DMS53 (cell line): ENCODE measurements at places on chromosomes 1 and 21.

DNA sequence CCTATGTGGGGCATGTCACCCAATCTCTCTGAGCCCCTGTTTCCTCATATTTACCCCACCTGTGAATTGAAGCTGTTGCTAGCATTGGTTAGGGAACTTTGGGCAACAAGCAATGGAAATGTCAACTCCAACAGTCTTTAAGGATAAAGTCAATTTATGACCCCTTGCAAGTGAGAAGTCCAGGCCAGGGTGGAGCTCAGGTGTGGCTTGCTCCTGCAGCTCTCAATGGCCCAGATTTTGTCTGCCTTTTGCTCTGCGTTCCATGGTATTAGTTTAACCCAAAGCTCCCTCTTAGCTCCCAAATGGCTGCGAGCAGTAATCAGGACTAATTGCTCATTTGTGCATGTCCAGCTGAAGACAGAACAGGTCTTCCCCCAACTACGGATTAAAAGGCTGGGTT is 70.4 kb upstream of the ABCG1 start:
- DNase-seq: no peak

GRCh38 chr1:195851804-195852203 is 756.4 kb downstream of the KCNT2 start:
- no peak for DNase-seq

DNA sequence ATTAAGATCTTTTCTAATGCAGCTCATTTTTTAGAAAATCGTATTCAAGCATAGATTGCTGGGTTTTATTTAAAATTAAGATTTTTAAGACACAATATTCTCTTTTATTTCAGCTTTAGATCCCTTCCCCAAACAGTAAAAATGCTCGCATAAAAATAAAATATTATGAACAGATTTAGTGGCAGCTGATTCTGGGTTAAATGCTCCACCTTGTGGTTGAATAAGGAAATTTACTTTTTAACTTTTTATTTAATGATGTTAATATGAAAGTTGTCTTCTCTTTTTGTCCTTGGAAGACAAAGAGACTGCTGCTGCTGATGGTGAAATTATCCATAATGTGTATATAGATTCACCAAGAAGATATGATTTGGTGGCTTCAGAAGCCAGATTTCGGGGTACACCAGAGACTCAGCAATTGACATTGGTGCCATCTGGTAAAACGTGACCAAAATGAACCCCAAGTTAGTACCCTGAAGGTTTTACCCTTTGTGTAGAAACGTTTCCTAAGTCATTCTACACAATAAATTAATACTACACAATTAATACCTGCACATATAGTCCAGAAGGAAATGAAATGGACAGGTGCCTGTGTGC is 128.0 kb downstream of the ADAMTS1 start:
- peak; percentile 18 for DNase-seq

DNA sequence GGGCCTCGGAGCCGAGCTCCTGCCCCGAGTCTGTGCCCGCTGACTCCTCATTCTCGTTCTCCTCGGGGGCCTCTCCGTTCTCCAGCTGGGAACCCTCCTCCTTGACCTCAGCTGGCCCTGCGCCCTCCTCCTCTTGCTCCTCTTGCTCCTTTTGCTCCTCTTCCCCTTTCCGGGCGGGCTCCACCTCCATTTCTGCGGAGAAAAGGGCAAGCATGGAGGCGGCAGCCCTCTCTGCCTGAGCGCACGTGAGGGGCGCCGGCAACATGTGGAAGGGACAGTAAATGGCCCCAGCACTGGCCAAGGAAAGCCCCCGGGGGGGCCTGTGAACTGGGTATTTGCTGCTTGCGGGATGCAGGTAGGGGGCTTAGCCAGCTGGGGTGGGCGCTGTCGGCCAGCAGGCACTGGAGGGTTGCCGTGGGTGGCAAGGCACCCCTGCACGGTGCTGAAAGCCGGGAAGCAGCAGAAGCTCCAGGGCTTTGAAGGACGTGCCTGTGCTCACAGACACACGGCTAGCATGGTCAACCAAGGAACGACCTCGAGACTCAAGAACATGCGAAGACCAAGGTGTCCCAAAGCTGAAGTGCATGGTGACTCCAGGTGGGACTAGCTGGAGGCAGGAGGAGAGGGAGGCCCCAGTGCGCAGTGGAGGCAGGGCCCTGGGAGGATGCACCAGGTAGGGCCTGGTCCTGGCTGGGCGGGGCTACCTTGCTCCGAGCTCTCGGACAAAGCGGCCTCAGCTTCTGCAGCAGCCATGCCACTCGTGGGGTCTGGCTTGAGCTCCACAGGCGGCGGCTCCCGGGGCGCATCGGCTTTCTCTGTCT is 30.7 kb downstream of the ZBTB17 start:
- DNase-seq: no peak

GRCh38 chr21:40689217-40689616 is 157.7 kb downstream of the DSCAM start:
- no peak for DNase-seq

GRCh38 chr1:173639102-173639501 is 4.0 kb downstream of the TEX50 start:
- no peak for DNase-seq

DNA sequence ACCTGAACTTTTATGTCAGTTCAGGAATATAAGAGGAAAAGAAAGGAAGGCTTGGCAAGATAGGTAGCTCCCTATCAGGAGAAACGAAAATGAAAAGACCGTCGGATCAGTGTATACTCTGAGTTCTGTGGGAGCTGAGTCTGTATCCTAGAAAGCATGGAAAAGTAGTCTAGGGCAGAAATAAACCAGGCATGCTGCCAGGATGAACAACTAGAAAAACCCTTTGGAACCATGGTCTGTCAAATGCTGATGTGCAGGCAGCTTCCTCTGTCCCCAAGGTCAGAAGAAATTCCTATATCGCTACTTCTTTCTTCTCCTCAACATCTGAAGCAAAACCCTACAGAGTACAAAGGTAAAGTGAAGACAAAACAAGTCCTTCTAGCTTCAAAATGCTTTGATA is 268.8 kb downstream of the ST6GALNAC3 start:
- DNase-seq: no peak

DNA sequence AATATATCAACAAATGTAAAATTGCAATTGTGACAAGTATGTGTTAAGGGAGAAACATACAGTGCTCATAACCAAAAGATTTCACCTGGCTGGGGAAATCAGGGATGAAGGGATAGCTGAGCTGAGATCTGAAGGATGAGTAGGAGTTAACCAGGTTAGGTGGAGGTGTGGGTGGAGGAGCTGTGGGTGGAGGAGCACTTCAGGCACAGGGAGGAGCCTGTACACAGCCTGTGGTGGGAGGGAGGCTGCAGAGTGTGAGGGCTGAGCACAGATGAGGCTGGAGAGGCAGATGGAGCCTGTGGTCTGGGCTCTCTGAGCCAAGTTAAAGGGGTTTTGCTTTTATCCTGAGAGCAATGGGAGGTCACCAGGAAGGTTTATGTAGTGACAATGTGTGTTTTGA is 111.9 kb downstream of the XCL2 start:
- DNase-seq: no peak

GRCh38 chr1:154940651-154941194 is 4.2 kb upstream of the PMVK start:
- no peak for DNase-seq

DNA sequence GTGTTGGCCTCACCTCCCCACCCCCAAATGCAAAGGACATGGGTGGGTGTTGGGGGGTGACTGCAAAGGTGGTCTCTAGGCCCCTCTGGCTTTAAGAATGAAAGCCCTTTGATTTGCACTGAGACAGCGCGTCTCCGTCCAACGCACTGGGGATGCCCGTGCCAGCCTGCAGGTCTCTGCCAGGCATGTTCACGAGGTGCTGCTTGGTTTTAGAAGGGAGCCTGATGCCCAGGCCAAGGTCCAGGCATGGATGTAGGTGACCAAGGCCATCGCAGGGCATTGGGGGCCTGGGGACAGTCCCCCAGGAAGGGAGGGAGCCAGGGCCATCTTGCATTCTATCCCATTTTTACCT is 363.6 kb upstream of the VAMP3 start:
- no peak for DNase-seq

DNA sequence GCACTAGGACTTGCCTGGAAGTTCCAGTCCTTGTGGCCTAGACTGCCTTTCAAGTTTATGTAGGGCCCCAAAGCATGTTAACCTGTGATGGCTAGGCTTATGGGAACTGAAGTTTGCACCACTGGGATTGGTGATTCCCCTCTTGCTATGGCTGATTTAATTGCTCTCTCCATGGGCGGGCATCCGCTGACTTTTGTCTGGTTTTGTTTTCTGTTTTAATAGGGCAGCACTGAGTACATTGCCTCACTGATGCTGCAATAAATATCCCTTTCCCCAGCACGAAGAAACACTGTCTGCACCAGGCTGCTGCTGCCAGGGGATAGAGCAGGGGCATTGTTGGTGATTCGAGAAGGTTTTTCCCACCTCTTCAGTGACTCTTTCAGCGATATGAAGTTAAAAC is 73.3 kb upstream of the PDE4B start:
- no peak for DNase-seq

DNA sequence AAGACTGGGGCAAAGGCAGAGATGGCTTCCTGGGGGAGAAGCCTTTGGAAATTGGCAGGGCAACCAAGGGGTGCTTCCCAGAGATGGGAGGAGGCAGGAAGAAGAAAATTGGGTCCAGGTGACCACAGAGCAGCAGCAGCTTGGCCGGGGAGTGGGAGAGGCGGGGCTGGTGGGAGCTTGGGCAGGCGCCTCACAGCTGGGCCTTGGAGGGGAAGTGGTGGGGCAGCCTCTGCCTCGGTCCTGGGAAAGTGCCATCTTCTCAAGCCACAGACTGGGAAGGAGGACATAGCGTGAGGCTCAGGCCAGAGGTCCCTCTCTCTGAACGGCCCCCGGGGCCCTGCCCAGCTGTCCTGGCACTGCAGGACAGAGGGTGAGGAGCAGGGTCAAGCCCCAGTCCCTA is 24.0 kb upstream of the WASF2 start:
- DNase-seq: no peak

DNA sequence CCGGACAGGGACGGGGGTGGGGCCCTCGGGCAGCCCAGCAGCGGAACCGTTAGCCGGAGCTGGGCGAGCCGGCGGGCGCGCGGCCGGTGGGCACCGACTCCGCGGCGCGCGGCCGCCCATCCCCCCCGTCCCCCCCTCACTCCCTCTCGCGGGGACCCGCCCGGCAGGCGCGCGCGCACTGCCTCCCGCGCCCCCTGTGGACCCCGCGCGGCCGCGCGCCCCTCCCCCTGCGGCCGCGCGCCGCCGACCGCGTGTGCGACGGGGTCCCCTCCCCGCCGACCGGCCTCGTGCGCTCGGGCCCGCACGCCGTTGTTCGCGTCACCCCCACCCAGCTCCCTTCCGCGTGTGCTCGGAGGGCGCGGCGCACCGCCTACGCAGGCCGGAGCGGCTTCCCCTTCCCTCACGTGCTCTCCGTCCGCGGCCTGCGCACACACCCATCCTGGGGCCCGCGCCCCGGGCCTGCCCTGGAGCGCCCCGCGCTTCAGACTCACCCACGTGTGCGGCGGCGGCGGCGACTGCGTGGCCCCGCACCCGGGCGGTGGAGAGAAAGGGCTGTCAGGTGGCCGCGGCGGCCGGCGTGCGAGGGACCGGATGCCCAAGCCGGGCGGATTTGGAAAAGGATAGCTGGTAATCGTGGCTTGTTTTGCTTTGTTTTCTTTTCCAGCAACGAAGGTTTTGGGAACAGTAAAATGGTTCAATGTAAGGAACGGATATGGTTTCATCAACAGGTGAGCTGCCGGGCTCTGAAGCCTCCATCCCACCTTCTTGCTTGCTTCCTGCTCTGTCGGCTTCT is 717 bp downstream of the YBX1 start:
- peak; percentile 85 for DNase-seq

DNA sequence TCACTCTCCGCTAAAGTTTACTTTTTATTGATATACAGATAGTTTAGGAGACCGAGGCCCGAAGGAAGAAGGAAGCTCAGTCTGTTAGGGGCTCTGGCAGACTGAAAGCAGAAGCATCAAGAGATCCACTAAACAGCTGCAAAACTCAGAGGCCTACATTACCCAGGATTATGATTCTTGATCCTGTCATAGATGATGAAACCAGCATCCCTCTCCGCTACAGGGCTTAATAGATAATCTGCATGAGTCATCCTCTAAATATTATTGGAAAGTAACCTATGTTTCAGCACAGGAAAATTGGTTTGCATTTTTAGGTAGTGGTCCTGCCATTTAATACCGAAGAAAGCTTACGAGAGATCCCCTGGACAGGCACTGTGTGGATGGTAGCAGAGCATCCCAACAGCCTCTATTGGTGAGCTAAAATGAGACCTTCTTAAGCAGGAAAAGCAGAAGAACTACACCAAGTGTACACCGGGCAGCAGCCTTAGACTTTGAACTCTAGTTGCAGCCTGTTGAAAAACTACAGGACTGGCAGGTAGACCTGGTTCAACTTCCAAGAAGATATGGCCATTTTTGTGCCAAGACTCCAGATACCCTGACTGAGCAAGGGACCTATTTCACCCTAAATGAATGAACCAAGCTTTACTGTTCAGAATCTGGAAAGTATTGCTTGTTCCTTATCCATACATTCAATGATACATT is 6.8 kb downstream of the CASQ2 start:
- DNase-seq: no peak

DNA sequence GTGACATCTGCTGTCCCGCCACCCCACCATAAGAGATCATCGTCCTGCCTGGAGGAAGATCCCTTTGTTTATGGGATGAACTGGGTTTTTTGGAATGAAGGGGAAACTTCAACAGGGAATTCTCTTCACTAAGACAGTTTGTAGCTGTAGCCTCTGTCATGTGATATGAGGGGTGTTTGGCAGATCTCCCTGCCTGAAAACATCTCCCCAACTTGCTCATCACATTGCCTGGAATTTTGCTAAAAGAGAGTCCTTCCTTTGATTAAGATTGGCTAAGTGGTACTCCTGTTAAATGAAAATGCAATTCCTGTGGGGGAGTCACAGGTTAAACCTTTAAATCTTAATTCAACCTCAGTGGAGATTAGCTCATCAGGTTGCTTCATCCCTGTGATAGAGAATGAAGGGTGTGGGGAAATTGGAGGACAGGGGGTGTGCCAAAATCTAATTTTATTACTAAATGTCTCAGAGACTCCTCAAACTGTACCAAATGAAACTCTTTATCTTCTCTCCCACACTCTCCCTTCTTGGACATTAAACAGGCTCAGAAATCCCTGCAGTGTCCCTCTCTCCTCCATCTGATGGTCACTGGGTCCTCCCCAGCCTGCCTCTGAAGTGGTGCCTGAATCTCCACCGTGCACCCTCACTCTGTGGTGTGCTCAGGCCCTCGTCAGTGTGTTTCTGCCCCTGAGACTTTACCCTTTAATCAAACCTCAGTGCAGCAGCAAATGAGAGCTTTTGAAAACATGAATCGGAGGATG is 54.8 kb downstream of the IER5 start:
- DNase-seq: no peak

- DNase-seq: peak; percentile 24
Observed at GRCh38 chr1:204079608-204079999, 6.7 kb downstream of the SOX13 start.
